ENCODE measurements at places on chromosomes 16 and 17.
A peak's percentile ranks its signal among the peaks of the same experiment; 100 is the strongest.

DNA sequence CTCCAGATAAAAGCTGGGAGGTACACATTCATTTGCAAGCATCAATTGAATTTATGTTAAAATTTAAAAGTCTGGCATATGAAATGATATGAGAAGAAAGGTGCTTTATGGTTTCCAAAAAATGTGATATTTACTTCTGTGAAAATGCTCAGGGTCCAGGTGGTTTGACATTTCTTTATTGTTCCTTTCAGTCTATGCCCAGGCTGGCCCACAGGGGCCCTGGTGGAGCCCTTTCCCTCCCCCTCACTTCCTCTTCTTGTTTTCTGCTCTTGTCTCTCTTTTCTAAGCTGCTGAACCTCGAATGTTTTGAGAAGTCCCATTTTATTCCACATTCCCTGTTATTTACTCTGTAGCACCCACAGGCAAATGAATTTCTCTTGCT is 127.8 kb downstream of the HS3ST3B1 start:
- no peak for DNase-seq

DNA sequence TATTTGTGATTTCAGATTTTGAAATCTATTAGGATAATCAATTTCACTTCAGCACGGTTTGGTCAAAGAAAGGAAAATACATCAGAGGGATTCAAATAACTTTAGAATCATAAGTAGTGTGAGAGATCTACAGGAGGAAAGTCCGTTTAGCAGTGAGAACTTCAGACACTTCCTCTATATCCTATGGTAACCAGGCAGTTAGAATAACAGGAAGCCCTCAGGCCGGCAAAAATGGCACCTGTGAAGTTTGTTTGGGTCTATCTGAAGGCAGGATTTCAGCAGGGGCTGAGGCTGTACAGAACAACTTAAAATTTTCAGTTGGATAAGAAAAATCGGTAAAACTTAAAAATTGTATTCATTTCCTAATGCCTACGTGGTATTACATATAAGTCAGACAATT is 24.9 kb downstream of the KCNJ16 start:
- DNase-seq = no peak

GRCh38 chr17:16294560-16294959 is 58.7 kb downstream of the CENPV start:
- no peak for DNase-seq

DNA sequence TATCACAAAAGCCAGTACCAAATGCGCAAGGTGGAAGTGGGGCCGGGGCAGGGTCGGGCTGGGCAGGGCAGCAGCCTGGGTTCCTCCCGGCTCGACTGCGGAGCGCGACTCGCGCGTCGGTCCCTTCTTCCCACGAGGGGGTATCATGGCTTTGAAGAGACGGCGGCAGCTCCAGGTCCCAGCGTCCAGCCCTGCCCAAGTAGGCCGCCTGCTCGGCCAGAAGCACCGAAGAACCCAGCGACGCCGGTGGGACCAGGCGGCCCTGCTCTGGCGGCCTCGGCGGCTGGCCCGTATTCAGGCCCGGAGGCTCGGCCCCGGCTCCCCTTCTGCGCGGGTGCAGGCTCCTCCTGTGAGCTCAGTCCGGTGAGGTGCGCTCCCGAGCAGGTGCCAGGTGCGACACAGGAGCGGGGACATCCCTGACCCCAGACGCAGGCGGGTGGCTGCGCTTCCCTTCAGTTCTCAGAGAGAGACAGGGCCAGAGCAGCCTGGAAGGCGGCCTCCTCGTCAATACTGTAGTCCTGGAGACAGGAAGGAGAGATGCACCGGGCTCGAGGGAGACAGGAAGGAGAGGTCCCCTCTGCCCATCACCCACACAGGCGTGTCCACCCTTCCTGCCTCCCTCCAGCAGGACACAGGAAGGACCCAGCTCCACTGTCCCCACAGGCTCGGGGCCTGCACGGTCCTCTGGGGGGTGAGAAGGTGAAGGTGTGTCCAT is 8.9 kb downstream of the RNF166 start:
- no peak for DNase-seq

GRCh38 chr17:78252111-78252634 is 20.7 kb downstream of the TMEM235 start:
- DNase-seq = no peak

GRCh38 chr17:40323391-40324381 is 14.7 kb downstream of the RARA start:
- no peak for DNase-seq

DNA sequence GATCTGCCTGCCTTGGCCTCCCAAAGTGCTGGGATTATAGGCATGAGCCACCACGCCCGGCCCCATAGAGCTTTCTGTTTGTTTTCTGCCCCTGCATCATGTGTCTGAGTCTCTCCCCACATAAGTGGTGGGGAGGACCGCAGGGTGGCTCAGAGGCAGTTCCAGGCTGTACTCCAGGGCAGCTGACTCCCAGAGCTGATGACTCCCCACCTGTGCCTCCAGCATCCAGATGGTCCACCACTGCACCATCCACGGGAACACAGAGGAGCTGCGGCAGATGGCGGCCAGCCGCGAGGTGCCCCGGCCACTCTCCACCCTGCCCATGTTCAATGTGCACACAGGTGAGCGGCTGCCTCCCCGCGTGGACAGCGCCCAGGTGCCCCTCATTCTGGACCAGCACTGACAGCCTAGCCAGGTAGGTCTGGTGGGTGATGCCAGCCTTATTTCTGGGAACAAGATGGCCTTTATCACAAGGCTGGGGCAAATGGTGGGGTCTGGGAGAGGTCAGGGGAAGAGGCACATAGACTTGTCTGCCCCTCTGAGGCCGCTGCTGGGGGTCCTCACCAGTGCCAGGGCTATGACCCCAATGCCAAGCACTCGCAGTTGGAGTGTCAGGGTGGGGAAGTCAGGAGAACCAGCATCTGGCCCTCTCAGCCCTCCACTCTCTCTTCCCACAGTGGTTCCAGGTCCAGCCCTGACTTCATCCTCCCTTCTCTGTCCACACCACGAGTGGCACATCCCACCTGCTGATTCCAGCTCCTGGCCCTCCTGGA is 9.4 kb downstream of the SGCA start:
- DNase-seq = no peak

- DNase-seq = no peak
Measured at GRCh38 chr17:5198472-5198871, 6.8 kb upstream of the ZNF594 start.

- peak; percentile 23 for DNase-seq
Measured at GRCh38 chr17:43987131-43988021, 17.0 kb upstream of the NAGS start.

- no peak for DNase-seq
Measured at GRCh38 chr17:42692489-42692888, 10.2 kb downstream of the CNTNAP1 start.

- peak; percentile 92 for DNase-seq
Measured at GRCh38 chr16:84884596-84885341, 65.0 kb downstream of the CRISPLD2 start.

GRCh38 chr16:31436221-31437045 is 6.2 kb downstream of the ZNF843 start:
- no peak for DNase-seq

- DNase-seq = peak; percentile 9
Measured at GRCh38 chr16:6573577-6573976, 759.1 kb upstream of the RBFOX1 start.

DNA sequence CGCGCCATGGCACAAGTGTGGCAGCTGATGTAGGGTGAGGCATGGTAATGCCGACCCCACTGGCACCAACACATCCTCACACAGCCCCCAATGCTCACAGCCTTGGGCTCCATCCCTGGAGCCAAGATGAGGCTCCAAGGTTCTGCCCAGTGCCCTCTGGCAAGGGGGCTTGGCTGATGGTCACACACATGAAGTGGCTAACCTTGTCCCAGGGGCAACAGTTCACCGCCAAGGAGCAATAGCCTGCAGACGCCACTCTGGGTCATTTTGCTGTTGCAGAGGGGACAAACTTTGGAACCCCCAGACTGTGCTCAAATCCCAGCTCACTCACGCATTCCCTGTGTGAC is 26.8 kb downstream of the TNFRSF13B start:
- DNase-seq = no peak

DNA sequence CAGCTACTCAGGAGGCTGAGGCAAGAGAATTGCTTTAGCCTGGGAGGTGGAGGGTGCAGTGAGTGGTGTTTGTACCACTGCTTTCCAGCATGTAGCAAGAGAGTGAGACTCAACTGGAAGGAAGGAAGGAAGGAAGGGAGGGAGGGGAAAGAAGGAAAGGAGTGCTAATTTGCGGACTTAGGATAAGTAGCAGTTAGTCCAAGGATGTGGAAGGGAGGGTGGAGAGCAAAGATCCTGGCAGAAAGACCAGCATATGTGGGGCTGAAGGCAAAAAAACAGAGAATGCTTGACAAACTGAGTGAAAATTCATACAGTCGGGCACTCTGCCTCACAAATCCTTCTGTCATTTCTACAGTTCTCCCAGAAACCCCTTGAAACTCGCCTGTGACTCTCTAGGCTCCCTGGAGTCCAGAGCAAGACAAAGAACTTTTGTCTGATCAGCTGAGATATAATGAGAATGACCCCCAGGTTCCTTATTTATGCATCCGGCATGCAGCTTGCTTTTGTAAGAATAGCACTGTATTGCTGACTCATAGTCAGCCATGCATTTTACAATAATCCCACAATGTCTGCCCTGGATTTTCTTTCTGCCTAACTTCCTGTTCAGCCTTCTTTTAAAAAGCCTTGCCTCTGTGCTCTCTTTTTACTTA is 31.5 kb downstream of the CDK5RAP3 start:
- DNase-seq = no peak

- no peak for DNase-seq
Measured at GRCh38 chr17:18319604-18320256, 4.6 kb downstream of the SMCR8 start.

GRCh38 chr17:63991611-63992010 is 6.5 kb upstream of the PRR29 start:
- DNase-seq = no peak

DNA sequence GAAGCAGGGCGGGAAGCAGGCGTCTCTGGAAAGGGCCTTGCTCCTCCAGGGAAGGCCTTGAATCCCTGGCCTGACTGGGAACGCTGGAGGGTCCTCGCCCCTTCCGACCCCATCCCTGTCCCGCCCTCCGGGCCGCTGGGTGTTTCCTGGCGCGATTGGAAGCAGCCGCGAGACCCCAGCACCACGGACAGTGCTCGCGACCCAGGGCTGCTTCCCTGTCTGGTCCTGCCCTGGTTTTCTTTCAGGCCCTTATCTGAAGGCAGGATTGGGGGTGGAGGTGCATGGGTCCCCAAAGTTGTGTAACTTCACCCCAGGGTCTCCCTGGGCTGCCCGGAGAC is 2.1 kb downstream of the MGAT5B start:
- DNase-seq = no peak

GRCh38 chr17:74192950-74193781 is 10.3 kb upstream of the RPL38 start:
- no peak for DNase-seq

- no peak for DNase-seq
Measured at GRCh38 chr17:50766222-50767023, 895 bp downstream of the ANKRD40CL start.

DNA sequence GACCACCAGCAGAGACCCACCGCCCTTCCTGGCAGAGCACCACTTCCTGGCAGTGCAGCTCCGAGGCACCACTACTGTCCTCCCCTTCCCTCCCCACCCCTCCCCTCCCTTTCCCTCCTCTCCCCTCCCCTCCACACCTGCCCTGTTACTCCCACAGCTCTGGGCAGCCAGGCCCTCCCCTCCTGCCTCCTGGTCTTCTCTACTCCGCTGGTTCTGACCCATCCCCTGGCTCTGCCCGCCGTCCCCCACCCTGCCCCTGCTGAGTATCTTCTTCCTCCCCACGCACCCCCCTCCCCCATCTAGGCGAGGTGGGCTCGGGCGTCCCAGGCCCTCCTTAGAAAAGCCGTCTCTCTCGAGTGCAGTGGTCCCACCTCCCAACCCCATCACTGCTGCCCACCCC is 77.7 kb downstream of the AMFR start:
- no peak for DNase-seq

GRCh38 chr16:75267631-75268264 is 16.3 kb upstream of the BCAR1 start:
- peak; percentile 98 for DNase-seq

- DNase-seq = peak; percentile 58
Measured at GRCh38 chr17:76240461-76241203, at the start of gene RNF157. RNF157 (minus strand) TSS chr17:76240493; CDS start chr17:76240240, 253 bp downstream.

DNA sequence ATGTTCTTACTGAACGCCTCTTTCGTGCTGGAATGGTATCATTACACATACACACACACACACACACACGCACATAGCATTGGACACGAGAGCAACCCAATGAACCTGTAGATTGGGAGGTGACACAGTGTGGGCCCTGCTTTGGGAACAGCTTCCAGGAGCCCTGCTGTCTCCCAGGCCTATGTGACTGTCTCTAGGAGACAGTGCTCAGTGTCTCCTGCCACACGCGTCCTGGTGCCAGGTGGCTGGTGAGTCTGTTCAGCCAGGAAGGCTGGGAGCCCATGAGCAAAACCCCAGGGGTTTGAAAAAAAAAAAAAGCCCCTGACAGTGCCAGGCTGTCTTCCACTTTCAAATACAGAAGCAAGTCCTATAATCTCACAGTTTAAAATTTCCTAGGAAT is 2.4 kb upstream of the SPOP start:
- no peak for DNase-seq

GRCh38 chr17:39973496-39973895 is 7.1 kb upstream of the PSMD3 start:
- DNase-seq = no peak

DNA sequence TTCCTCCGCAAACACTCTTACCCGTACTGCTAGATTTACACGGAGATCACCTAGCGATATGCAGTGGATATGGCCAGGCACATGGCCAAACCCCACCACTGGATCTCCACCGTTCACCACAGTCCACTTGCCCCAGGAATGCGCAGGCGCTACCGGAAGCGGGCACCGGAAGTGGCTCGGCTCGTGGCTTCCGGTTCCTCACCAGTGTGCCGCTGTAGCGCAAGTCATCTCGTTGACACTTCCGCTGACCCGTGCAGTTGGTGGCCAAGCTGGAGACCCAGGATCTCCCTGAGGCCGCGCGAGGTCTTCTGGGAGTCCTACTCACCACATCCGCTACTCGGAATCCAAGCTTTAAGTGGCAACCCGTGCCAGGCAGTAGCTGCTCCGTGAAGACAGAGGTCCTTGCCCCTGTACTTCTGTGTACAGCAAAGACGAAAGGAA is 11.5 kb downstream of the ZNF597 start:
- DNase-seq = peak; percentile 44

- peak; percentile 26 for DNase-seq
Measured at GRCh38 chr16:11181899-11182279, 74.1 kb downstream of the SOCS1 start.

GRCh38 chr17:78667741-78668640 is 90.8 kb upstream of the DNAH17 start:
- no peak for DNase-seq

DNA sequence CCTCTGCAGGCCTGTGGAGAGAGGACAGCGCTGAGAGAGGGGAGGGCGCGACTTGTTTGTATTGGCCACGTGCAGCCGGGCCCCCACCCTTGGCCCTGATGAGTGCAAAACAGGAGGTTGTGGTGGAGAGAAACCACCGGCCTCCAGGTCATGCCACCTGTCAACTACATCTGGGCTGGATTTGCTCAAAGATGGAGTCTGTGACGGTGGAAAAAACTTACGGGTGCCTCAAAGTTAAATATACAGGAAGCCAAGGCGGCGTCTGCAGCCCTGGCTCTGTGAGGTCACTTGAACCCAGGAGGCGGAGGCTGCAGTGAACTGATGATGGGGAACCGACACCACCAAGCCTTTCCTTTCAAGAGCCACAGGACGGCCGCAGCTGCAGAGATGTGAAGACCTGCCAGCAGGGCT is 15.7 kb downstream of the C16orf74 start:
- DNase-seq = no peak

GRCh38 chr17:68238871-68239253 is 9.0 kb upstream of the AMZ2 start:
- peak; percentile 42 for DNase-seq

All from thyroid gland (tissue), 4 donors.